Activated naive CD8-positive, alpha-beta T cell treated with anti-CD3 and anti-CD28 coated beads, Interleukin-2, amount 50 U/mL, for 16 hours (primary cell): ENCODE measurements at places on chromosomes 2 and 18.

- no peak for DNase-seq
These were observed 31.8 kb downstream of the CYRIA start for GRCh38 chr2:16633621-16634430.

DNA sequence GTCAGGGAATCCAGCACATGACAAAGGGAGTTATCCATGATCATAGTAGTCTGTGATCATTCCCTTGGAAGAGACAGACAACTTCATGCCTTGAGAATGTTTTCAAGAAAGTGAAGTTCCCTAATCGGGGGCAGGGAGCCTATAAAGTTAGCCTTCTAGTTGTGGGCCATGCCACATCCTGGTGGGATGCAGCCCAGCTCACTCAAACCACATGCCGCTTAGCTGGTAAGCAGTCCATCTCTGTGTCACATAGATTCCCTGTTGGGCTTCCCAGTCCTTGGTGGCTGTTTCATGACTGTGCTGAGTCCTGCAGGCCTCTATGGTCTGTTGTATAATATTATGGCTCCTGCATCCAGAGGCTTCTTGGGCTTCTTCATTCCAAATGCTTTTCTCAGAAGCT lies 11.4 kb upstream of the ARHGAP25 start:
- DNase-seq, result no peak

DNA sequence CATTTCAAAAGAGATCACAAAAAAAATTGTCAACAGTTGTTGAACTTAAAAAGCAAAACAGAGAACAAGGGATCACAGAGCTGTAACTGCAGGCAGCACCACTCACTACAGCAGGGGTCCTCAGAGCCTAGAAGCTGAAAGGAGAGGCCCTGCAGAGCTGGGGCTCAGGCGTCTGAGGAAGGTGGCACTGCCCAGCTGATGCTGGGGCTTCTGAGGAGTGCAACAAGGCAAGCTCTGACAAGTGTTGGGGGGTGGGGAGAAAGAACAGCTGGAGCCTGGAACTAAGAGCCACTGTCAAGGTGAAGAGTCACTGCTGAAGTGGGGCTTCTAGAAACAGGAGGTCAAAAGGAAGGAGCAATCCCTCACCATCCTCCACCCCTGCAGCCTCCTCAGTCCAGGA lies 46.2 kb downstream of the FTCDNL1 start:
- no peak for DNase-seq

GRCh38 chr2:178998539-178998938 lies 51.4 kb downstream of the CCDC141 start:
- DNase-seq, result no peak

GRCh38 chr2:185472574-185472973 lies 266.0 kb upstream of the FSIP2 start:
- no peak for DNase-seq

- no peak for DNase-seq
These were observed 510.9 kb upstream of the NRP2 start for GRCh38 chr2:205171261-205171940.

DNA sequence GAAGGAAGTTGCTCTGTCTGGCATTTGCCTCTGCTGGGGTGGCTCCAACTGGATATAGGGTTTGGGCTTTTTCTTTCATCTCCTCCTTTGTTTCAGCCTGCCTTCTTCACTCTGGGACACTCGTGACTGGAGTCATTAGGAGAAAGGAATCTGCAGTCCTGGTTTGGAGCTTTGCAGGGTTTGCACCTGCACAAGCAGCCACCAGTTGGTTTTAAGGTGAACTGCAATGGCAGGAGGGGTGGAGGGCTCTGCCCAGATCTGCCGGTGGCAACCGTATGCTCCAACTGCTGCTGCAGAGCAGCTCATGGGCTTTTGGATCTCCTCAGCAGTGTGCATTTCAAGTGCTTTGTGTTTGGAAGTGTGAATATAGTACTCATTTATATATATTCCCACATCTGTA lies 131.3 kb upstream of the MGAT5 start:
- no peak for DNase-seq

- no peak for DNase-seq
These were observed 17.0 kb downstream of the TOGARAM2 start for GRCh38 chr2:28997847-28998735.

- no peak for DNase-seq
These were observed 131.7 kb downstream of the MYCN start for GRCh38 chr2:16071865-16072637.

GRCh38 chr2:86783615-86784339 lies 6.9 kb downstream of the CD8A start:
- no peak for DNase-seq

DNA sequence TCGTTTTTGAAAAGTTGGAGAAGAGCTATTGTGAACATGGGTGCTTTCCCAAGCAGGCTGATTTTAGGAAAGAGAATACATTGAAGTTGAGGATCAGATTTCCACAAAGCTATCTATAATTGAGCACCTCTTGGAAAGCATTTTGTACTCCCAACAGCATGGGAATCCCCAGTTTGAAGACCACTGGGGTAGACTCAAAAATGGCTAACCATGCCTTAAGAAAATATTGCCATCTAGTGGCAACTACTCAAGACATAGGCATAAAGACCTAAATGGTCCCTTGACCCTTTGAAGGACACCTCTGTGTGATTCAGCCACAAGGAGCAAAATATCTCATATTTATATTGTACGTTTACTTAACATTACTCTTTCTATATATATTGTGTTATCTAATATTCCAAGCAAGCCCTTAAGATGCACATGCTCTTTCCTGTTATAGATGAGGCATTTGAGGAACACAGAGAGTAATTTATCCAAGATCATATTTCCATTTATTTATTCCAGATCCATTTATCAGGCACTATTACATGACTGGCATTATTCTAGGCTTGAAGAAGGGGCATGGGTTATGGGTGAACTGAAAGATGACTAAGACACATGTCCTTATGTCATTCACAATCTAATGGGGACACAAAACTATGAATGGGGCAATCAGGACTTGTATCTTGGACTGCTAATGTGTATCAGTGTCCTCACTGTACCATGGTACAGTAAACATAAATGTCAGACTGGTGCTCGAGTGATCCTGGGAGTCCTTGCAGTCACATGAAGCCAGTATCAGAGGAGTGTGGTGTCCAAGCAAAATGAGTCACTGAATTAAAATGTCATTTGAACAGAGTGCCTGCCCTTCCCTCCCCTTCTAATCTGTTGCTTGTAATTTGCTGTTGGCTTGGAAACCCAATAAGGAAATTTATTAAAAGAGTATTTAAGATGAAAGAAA lies 121.0 kb upstream of the XPO1 start:
- no peak for DNase-seq

DNA sequence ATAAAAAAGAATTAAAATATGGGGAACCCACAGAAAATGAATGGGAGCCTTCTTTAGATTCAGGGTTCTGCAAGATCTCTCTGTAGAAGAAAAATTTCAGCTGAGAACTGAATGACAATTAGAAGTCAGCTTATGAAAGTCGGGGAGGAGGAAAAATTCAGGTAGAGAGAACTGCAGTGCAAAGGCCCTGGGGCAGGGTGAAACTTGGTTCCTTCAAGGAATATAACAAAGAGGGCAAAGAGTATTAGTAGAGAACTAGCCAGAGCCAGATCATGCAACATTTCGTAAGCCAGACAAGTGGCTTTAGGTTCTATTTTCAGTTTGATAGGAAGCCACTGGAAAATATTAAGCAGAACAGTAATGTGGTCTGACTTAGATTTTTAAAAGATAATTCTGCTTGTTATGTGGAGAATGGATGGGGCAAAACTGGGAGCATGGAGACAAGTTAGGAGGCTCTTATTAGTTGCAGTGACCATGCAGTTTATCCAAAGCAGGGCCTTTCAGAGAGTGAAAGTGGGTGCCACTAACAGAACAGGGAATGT lies 27.9 kb downstream of the RAB27B start:
- DNase-seq, result no peak

DNA sequence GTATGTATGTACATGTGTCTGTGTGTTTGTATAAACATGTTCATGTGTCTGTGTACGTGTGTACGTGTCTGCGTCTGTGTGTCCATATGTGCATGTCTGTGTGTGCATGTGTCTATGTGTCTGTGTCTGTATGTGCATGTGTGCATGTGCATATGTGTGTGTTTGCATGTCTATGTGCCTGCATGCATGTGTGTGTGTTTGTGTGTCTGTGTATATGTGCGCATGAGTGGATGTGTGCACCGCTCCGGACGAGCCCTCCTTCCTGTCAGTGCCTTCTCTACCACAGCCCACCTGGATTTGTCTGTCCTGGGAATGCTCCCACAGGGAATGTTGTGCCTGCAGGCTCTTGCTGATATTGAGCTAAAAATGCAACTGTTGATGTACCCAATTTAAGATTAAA lies 113.3 kb upstream of the EPC2 start:
- DNase-seq, result no peak

DNA sequence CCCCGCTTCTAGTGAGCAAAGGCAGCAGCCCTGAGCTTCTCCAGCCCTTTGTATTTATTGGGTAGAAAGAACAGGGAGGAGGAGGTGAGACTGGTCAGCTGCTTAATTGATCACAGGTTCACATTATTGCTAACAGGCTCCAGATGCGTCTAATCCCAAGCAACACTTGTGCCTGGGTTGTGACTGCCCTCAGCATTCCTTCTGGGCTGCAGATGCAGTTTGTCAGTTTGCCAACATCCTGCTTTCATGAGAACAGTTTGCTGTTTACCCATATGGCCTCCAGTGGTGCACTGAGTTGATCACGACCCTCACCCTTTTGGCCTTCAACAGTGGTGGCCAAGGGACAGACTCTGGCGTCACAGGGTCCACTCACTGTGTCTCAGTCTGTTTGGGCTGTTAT lies 159.5 kb upstream of the ZNF516 start:
- no peak for DNase-seq

GRCh38 chr2:197893403-197894177 lies 89.2 kb downstream of the PLCL1 start:
- no peak for DNase-seq

DNA sequence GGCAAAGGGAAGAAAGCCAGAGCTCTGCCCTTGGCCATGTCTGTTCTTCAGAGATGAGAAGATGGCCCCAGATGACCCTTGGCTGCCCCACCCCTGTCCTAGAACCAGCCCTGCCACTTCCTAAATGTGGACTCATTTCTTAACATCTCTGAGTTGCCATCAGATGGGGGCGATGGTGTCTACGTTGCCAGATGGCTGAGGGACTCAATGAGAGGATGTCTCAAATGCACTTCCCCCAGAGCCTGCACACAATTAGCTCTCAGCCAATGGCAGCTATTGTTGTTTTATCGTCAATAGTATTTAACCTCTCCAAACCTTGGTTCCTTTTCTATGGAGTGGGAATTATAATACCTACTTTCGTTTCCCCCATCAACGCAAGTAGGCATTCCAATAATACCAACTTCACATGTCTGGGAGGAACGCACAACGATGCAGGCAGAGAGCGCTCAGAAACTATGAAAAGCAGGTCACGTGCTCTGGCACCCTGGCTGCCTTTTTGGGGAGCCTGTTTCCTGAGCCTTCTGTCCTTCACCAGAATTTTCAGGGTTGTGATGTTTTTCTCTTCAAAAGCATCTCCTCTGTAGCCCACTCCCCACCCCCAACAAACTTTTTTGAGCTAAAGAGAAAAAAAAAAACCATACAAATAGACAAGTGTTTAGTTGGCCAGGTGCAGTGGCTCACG lies 100.3 kb downstream of the MCFD2 start:
- DNase-seq, result no peak

DNA sequence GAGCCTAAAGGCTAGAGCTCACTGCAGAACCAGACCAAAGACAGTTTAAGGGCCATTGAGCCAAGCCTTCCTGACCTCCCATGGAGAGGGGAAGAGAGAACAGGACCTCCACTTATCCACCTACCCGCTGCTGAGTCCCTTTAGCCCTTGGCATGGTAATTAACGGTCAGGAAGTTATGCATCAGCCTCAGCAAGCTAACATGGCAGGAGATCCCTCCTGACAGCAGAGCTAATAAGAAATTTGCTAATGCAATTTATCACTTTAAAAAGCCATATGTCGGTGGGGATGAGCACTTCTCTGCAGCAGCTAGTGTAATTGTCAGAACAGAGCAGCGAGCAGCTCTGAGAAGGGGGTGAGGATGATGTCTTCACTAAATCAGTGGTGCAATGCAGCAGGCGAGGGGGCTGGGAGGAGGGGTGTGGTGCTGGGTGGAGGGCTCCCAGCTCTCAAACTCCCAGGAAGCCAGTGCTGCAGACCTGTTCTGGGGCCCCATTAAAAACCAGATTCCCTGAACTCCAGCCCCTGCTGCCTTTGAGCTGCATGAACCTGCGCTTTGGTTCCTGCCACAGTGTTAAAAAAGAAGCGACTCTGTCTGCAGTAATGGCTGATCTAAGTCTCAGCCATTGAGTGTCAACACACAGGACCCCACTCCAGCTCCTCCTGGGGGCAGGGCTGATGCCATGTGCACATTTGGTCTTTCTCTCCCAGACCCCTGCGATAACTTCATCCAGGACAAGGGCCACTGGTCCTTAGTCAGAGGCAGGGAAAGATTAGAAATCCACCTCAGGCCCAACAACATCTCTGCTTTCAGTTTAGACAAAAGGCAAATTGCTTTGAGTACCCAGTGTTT lies 84.2 kb upstream of the STPG4 start:
- DNase-seq, result no peak

DNA sequence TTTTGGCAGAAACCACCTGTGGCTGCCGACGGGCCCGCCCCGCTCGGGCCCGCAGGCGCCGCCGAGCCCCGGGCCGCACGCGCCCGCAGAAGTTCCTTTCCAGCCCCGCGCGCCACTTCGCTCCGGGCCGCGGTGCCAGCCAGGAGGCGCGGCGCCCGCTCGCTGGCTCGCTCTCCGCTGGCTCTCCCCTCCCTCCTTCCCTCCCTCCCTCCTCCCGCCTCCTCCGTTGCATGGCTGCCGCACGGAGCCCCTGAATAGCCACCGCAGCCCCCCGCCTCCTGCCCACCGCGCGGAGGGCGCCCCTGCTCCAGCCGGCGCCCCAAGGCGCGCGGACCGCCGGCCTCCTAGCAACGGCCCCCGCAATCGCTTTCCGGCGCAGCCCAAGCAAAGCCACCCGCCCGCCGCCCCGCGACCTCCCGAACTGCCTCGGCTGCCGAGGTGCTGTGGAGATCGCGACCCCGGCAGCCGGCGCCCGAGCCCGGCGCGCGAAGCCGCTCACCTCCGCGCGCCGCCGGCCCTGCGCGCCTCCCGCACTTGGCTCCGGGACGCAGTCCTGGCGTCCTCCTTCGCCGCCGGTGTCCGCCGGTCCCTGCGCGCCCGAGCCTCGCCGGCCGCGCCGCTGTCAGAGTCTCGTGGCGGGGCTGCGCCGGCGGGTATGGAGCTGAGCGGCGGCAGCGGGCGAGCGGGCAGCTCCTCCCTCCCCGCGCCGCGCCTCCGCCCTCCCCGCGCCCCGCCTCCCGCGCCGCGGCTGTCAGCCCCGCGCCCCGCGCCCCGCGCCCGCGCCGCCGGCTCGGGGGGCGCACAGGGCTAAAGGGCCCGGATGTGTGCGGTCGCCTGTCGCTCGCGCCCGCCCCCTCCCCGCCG lies at the start of gene ZBTB7C:
Gene ZBTB7C, minus strand, starts transcription at position 657 of the 864 bp plus-strand sequence.
- no peak for DNase-seq

DNA sequence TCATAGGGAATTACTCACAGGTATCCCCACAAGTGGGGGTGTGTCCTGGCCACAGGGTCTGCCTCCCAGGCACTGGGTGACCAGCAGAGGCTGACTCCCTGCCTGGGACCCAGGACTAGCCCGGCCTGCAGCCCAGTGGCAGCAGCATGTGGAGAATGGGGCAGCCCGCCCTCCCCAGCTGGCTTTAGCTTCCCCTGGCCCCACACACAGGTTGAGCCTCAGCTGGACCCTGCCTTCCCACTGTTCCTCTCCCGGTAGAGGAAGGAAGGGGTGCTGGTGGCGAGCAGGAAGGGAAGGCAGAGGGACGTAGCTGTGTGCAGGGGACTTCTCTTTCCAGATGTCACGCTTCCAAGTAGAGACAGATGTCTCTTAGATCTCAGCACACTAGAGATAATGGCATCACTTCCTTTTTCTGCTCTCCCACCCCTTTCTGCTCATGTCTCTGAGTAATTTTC lies 51.4 kb downstream of the EMILIN2 start:
- no peak for DNase-seq
